Muscle of leg (tissue), 16 donors: ENCODE measurements at places on chromosomes 7 and 10. TPM values are rescaled to one million over a fixed set of nuclear protein-coding genes. Genes with fewer than 3 reads are reported as not detected.
A peak's percentile ranks its signal among the peaks of the same experiment; 100 is the strongest.

GRCh38 chr10:5903563-5903962 lies 13.5 kb downstream of the FBH1 start:
- no peak for DNase-seq

- no peak for DNase-seq
These were observed 122.8 kb upstream of the SHH start for GRCh38 chr7:155935005-155935557.

- no peak for DNase-seq
These were observed 176.5 kb downstream of the SUGCT start for GRCh38 chr7:40311307-40311706.

DNA sequence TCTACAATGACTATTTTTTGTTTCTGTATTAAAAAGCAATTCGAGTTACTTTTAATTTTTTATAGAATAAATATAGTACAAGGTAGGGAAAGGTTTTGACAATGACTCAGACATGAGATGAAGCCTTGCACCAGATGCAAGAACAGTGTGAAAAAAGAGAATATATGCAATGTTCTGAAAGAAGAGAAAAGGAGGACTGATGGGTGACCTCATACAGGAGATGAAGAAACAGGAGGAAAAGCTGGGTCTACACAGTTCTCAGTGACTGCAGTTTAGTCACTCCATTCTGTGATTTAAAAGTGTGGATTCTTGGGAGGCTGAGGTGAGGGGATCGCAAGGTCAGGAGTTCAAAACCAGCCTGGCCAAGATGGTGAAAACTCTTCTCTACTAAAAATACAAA lies 38.3 kb upstream of the YAE1 start:
- no peak for DNase-seq

DNA sequence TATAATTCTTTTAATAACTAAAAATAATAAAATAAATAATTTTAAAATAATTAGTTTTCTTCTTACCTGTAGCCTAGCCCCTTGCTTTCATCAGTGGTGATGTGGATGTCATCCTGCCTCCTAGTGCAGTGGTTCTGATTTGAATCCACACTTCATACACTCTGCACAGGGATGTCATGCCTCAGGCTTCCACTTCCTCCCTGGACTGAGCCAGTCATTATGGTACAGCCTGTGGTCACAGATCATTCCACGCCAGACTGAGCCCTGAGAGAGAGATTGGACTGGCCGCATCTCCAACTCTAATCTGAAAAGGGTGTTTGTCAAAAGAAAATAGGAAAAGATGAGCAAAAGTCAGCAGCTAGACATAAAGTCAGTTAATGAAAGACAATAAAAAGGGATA lies 436.2 kb upstream of the IGFBP3 start:
- DNase-seq, result no peak

- DNase-seq, result peak; percentile 13
These were observed 1.1 kb downstream of the ASL start for GRCh38 chr7:66076462-66077329.

- no peak for DNase-seq
These were observed 49.6 kb upstream of the UBE3C start for GRCh38 chr7:157089100-157089610.

DNA sequence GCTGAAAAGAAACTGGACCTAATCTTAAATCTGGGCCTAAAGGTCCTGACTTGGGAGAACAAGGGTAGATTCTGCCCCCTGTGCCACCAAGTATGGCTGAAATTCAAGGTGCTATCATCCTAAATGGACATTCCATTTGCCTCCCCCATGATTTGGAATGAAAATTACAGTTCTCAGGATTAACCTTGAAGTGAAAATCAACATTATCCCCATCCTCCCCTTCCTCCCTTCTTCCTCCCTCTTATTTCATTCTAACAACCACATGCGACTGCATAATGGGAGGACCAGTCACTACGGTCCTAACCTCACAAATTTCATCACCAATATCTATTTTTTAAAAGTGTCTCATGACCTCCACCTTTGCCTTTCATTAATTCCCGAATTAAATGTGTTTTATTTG lies 62.1 kb downstream of the SEMA3C start:
- no peak for DNase-seq

The SPDYE5 gene
- 0.04 TPM for total RNA-seq

The EBLN1 gene
- total RNA-seq, result 0.09 TPM

The IGF2BP3 gene
- total RNA-seq, result 26.8 TPM
